Activated CD4-positive, alpha-beta T cell treated with anti-CD3 and anti-CD28 coated beads for 24 hours (primary cell): ENCODE measurements at places on chromosomes 2 and 18.

- DNase-seq = no peak
Observed at GRCh38 chr2:121092095-121092494, 192.9 kb downstream of the TFCP2L1 start.

- DNase-seq = no peak
Observed at GRCh38 chr2:19881908-19882265, 19.9 kb downstream of the TTC32 start.

DNA sequence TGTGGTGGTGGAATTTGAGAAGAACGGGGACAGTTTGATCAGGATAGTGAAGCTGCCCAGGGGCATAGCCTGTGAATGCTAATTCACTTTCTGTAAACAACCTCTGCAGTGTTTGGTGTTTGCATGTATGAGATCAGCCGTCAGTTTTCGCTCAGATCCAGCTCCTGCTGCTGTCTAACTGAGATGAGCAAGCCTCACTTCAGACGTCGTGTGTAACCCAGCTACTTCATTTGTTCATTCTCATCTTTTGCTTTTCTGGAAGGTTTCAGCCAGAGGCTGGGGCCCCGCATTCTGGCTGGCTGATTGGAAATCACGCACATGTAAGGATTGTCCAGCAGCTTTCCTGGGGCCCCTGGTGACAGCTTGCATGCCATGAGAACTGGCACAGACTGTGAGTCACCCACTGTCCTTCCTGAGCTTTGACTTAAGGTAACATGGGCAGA lies 48.9 kb downstream of the LDLRAD4 start:
- no peak for DNase-seq

GRCh38 chr2:189465076-189465475 lies 23.8 kb downstream of the WDR75 start:
- no peak for DNase-seq

DNA sequence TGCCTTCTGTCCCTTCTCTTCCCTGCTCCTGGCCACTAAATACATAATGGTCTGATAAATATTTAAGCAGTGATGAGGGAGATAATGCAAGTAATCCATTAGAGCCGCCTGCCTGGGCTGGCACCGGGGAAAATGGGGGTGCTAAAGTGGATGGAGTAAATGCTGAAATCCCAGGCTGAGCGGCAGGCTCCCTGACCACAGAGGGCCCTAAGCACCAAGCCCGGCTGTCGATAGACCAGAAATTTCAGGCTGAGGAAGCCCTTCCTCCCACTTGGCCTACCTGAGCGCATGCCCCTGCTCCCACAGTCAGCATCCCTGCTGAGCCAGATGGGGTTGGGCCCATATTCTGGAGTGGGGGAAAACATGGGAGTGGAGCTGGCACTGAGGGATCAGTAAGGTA lies 197.5 kb upstream of the SKOR2 start:
- no peak for DNase-seq

- no peak for DNase-seq
Observed at GRCh38 chr18:40031435-40031834, 1923.6 kb upstream of the PIK3C3 start.

DNA sequence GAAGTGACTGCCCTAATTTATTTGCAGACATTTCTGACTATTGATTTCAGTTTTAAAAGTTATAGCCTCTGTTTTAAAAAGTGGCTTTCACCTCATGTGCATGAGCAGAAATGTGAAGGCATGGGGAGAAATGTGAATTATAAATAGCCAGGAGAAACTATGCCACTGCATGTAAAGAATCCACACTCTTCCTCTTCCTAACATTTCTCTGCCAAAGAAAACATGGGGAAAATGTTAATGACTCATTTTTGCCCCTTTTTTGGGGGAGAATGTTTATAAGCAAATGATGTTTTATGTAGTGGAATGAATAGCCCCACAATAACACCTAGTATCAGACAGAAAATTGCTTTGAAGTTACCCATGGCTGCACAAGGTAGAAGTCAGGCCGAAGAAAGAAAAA lies 249.0 kb upstream of the TANK start:
- DNase-seq = no peak

- no peak for DNase-seq
Observed at GRCh38 chr2:217051416-217051815, 191.6 kb upstream of the TNP1 start.

DNA sequence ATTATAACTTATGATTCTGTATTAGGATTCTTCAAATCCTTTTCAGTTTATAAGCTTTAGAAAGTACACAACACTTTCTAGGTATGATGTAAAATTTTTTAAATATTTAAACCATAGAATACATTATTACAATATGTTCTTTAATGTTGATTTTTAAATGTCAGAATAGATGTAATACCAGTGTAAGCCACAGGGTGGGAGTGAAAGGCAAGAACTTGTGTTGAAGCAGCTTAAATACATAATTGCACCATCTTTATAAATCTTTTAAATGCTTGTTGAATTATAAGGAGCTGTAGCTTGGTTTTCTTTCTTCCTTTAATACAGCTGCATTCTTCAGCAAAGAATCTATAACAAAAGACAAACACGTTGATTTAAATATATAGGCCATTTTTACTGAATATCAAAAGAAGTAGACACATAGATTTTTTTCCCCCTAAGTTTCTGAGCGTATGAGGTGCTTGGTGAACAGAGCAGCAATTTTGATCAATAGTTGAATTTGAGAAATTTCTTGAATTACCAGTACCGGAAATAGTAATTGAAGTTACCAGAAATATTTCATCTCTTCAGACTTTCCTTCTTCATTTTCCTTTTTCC lies 63.0 kb downstream of the TANK start:
- no peak for DNase-seq

DNA sequence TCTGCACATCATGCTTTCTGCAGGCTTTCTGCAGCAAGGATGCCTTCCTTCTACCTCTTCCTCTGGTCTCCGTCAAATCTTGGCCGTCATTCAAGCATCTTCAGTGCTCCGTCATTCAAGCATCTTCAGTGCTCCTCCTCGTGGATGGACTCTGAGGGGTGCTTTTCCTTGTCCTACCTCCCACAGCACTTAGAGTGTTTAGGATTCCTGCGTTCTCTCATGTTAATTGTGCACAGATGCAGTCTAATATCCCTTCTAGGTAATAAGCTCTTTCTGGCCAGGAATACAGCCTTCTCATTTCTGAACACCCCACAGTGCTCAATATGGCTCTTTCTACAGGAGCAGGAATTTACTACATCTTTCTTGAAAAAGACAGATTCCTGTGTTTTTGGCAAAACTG lies 59.8 kb downstream of the ZNF236 start:
- DNase-seq = no peak

DNA sequence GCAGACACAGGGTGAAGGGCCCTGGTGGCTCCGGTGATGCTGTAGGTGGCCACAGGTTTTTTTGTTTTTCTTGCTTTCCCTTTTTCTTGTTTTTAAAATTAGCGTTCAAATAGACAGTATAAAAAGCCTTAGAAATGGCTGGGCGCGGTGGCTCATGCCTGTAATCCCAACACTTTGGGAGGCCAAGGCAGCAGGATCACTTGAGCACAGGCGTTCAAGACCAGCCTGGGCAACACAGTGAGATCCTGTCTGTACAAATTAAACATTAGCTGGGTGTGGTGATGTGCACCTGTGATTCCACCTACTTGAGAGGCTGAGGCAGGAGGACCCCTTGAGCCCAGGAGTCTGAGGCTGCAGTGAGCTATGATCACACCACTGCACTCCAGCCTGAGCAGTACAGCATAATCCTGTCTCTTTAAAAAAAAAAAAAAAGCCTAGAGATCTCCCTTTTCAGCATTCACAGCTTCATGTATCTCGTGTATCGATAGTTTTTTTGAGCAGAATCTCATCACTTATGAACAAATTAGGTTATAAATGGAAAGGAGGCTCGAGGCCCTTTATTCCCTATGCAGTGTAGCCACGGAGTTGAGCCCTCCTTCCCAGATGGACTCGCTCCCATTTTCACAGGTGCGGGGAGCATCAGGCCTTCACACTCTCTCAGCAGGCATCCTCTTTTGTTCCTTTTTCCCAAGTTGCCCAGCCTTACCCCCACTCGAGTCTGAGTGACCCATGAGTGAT lies 50.8 kb downstream of the EMILIN2 start:
- no peak for DNase-seq

- no peak for DNase-seq
Observed at GRCh38 chr2:230042195-230042594, 26.5 kb downstream of the SLC16A14 start.

- DNase-seq = no peak
Observed at GRCh38 chr18:5430131-5430530, 113.7 kb downstream of the EPB41L3 start.

DNA sequence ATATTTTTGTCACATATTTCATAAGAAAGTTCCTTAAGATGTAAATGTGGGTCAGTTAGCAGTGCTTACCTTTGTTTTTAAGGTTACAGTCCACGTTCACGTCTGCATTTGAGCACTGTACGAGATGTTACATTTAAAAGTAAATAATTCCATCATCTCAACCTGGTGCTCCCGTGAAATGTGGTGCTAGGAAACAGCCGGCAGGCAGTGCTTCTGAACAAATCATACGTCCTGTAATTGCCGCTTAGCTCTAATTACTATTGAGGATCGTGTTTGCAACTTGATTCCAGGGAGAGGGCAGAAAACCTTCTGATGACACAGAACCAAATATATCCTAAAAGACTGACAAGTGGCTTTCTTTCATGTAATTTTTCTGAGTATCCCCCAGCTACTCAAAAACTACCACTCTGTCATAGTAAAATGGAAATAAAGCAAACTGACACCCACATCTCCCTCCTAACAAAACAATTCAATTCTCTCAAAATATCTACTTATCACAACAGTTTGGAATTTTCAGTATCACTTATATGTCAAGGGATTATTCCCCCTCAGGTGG lies 297.8 kb upstream of the SESTD1 start:
- DNase-seq = no peak

DNA sequence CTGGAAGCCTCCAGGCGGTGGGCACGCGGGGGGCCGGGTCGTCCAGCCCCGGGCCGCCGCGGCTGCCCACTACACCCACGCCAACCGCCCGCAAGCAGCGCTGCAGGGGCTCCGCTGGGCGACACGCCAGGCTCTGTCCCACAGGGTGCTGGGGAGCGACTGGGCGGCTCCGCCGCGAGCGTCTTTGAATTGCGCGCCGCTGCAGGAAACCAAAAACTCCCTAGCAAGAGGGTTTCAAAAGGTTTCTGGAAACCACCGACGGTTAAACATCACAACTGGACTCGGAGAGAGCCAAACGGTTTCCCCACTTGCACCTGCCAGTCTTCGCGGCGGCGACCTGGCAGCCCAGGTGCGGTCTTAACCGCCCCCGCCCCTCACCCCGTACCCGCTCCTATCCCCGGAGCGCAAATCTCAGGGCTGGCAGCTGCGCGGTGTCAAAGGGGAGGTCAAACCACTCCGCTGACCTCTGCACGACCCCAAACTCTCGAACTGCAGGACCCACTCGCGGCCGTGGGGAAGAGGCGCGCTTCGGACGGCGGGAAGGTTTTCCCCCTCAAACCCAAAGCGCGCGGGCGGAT lies 1.0 kb downstream of the CXCR4 start:
- DNase-seq = no peak

DNA sequence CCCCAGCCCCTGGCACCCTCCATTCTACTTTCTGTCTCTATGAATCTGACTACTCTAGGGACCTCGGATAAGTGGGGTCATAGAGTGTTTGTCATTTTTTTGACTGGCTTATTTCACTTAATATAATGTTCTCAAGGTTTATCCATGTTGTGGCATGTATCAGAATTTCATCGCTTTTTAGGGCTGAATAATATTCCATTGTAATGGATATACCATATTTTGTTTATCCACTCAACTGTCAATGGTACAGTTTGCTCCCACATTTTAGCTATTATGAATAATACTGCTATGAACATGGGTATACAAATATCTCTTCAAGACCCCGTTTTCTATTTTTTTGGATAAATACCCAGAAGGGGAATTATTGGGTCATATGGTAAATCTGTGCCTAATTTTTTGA lies 7.4 kb downstream of the TRAF3IP1 start:
- no peak for DNase-seq

GRCh38 chr2:129912871-129913694 lies 66.4 kb upstream of the RAB6C start:
- DNase-seq = no peak

DNA sequence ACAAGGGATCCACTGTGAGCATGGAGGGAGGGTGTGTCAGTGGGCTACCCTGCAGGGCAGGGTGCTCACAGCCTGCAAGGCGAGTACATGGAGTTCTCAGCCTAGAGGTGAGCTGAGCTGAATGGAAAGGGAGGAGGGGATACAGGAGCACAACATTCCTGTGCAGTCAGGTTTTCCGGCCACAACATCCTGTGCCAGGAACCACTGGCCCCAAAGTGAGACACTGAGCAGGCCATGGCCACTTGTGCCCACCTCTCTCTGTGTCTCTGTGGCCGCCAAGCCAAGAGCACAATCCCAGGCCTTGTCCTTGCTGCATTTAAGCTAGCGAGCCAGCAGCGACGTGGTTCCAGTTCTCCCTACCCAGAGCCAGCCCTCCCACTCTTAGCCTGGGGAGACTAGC lies 6.1 kb downstream of the DOK1 start:
- no peak for DNase-seq

- DNase-seq = no peak
Observed at GRCh38 chr18:2978661-2979106, 34.3 kb downstream of the LPIN2 start.

GRCh38 chr2:88838165-88838635 lies 146.7 kb downstream of the RPIA start:
- DNase-seq = no peak

- no peak for DNase-seq
Observed at GRCh38 chr2:240420206-240421104, 15.0 kb upstream of the GPC1 start.

DNA sequence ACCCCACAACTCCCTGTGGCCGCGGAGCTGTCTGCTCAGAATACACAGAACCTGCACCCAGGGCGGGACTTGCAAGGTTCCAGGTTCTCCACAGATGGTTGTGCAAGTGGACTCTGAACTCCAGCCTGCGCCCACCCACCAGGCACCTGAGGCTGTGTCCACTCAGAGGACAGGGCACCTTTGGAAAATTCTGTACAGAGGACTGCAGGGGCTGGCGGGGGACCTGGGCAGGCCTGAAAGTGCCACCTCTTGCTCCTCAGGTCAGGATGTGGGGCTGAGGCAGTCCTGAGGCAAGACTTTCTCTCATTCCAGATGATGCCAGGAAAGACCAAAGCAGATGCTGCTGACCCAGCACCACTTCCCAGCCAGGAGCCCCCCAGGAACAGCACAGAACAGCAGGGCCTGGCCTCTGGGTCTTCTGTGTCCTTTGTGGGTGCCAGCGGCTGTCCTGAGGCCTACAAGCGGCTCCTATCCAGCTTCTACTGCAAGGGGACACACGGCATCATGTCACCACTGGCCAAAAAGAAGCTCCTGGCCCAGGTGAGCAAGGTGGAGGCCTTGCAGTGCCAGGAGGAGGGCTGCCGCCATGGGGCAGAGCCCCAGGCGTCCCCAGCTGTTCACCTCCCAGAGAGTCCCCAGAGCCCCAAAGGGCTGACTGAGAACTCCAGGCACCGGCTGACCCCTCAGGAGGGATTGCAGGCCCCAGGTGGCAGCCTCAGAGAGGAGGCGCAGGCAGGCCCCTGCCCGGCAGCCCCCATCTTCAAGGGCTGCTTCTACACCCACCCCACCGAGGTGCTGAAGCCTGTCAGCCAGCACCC lies 14.4 kb downstream of the ARID5A start:
- no peak for DNase-seq
